Stimulated activated CD4-positive, alpha-beta T cell treated with anti-CD3 and anti-CD28 coated beads, TNF-alpha, amount 100 ng/mL, for 4 hours (primary cell): ENCODE measurements at places on chromosomes 7 and 10.

GRCh38 chr10:72846238-72846637 is 47.3 kb upstream of the OIT3 start:
- no peak for DNase-seq

GRCh38 chr7:50838675-50839377 is 56.1 kb upstream of the GRB10 start:
- DNase-seq = no peak

GRCh38 chr10:105037022-105037421 is 395.9 kb downstream of the SORCS3 start:
- DNase-seq = no peak

GRCh38 chr10:90481326-90481923 is 376.4 kb downstream of the HTR7 start:
- DNase-seq = no peak

- DNase-seq = no peak
Observed at GRCh38 chr10:84214612-84215235, 10.6 kb downstream of the LRIT2 start.

- DNase-seq = no peak
Observed at GRCh38 chr10:71241114-71241829, 28.9 kb downstream of the UNC5B start.

GRCh38 chr7:102832674-102833073 is 80.1 kb upstream of the LRRC17 start:
- no peak for DNase-seq

DNA sequence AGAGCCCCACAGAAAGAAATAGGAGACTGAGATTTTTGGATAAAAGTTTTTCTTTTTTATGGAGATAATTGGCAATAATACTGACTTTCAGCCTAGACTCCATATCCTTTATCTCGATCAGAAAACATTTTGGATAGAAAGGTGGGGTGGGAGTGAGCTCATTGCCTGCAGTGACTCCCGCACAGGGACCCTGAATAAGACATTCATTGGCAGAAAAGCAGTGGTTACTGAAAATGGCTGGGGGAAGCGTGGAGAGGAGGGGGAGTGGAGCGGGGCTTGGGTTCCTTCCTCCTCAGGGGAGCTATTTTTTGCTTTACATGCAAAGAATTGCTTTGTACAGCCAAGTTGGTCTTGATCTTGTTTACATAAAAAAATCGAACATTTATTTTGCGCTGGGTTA is 90.4 kb upstream of the BMPER start:
- no peak for DNase-seq

DNA sequence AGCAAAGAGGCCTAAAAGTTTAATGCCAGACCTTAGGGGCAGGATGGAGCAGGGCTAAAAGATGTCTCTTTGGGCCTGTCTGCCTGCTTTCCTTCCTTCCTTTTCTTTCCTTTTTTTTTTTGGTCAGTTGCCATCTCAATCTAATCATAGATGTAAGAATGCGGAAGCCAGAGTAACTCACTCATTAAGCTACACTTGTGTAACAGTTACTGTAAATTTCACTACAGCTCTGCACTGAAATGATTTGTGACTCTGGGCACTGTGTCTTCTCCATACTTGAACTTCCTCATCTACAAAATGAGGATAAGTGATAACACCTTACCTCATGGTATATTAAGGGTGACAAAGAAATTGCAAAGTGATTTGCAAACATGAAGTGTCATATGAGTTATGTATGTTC is 75.5 kb upstream of the AGK start:
- no peak for DNase-seq

DNA sequence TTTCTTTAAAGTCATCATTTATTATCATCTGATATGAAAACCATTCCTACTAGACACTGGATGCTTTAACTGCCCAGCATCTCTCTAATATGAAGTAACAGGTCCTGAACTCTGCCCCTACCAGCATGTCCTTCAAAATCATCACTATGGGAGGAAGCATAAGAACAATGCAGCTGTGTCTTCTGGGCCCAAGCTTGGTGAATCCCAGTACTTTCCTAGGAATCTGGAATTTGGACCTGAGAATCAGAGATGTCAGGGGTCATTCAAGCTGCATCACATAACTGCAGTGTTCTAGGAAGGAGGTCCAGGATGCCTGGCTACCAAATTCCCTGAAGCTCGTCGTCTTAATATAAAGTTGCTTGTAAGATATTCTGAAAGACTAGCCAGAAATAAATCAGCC is 182.7 kb downstream of the AHR start:
- DNase-seq = no peak

- DNase-seq = no peak
Observed at GRCh38 chr10:100743626-100744135, 1.7 kb upstream of the PAX2 start.

- DNase-seq = no peak
Observed at GRCh38 chr10:50504389-50504788, 119.4 kb downstream of the SGMS1 start.

DNA sequence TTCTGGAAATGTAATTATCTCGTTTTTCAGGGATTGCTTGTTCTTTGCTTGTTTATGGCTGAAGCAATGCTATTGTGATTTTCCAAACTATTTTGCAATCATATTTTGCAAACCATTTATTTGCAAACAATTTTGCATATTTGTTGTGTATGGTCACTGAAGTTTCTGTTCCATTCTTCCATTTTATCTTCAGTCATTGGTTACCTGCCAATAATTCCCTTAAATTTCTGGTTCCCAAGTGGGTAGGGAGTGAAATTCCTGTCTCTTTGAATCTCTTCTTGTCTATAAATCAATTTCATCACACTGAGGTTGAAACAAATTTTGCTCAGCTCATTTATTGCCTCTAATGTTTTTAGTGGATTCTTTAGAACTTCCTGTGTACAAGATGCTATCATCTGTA is 401.7 kb upstream of the VWC2 start:
- DNase-seq = no peak

GRCh38 chr7:122056977-122057376 is 87.1 kb downstream of the AASS start:
- DNase-seq = no peak

GRCh38 chr7:158024881-158025280 is 562.7 kb downstream of the PTPRN2 start:
- no peak for DNase-seq

DNA sequence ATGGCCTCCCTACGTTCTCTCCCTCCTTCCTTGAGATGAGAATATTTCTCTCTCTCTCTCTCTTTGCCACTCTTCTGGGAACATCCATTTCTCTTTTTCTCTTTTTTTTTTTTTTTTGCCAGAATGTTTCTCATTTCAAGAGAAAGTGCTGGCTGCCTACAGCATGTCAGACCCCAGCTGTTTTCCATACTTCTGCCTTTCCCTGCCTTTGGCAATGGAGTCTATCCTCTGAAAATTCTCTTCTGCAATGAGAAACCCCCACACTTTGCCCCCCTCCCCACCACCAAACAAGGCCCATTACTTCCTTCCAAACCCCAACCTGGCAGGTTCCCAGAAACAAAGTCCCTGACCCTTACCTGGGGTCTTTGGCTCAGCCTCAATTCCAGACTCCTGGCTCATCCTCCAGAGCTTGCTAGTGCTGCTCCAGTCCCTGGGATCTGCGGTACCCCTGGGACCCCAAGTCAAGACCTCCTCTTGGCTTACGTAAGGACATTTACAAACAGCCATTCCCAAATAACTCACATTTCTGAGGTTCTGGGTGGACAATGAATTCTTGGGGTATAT is 17.4 kb upstream of the CCL26 start:
- no peak for DNase-seq

GRCh38 chr7:50308203-50308531 is 3.7 kb downstream of the IKZF1 start:
- no peak for DNase-seq

GRCh38 chr7:68133045-68133444 is 1136.4 kb downstream of the TYW1 start:
- no peak for DNase-seq

DNA sequence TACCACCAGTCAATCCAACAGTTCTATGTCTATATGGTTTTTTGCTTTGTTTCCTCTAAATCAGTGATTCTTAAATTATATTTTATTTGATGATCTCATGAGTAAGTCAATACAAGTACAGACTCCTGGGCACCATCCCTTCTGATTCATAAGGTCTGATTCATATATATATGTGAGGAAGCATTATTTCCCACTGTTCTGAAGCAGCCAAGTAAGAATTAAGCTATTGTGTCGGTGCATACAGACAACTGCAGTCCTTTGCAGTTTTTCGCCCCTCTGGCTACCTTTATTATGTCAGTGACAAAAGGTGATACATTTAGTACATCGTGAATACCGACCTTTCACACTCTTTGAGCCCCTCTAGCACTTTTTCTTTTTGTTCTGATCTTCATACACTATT is 1079.6 kb upstream of the C7orf33 start:
- no peak for DNase-seq

GRCh38 chr7:158730383-158731346 is 26.1 kb upstream of the NCAPG2 start:
- DNase-seq = no peak

GRCh38 chr10:12787297-12787696 is 214.2 kb downstream of the CCDC3 start:
- no peak for DNase-seq

DNA sequence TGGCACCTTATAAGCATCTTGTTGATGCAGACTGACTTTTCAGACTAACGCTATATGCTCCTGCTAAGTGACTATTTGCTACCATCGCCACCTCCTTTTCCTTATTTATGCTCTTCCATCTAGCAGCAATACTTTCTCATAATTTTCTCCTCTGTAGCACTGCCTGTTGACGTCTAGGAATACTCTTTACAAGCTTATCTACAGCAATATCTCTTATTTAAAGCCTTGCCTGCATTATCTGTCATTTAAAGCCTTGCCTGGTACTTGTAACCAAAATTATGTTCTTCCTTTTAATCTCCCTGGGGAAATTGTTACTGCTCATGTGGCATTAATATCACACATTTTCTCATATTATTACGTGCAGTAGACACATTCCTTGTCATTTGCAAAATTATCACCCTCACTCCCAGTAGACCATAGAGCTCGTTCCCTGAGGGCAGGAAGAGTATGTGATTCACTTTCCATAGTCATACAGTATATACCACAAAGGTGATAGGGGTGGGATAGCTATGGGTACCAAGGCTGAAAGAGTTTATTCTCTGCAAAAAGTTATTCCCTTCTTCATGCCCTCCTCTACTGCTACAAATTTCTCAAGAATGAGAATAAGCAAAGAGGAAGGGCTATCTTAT is 359.7 kb upstream of the PCDH15 start:
- DNase-seq = no peak

- no peak for DNase-seq
Observed at GRCh38 chr10:33743429-33743857, 409.0 kb upstream of the NRP1 start.

- no peak for DNase-seq
Observed at GRCh38 chr10:119852277-119852676, 20.4 kb downstream of the MCMBP start.

DNA sequence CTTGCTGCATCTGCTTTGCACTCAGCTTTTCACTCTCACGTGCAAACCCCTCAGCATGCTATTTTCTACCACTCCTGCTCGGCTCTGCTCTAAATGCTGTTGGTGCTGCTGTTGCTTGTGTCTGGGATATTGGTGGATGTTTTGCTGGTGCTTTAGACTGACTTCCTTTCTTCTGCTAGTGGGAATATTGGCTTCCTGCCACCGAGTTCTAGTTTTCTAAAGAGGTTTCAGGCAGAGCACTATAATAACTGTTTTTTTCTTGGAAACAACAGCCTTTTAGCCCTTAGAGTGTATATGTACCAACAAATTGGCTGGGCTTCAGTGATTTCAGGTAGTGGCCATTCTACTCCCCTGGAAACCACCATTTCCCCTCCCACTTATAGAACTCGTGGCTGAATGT is 27.8 kb downstream of the TMEM236 start:
- DNase-seq = no peak

DNA sequence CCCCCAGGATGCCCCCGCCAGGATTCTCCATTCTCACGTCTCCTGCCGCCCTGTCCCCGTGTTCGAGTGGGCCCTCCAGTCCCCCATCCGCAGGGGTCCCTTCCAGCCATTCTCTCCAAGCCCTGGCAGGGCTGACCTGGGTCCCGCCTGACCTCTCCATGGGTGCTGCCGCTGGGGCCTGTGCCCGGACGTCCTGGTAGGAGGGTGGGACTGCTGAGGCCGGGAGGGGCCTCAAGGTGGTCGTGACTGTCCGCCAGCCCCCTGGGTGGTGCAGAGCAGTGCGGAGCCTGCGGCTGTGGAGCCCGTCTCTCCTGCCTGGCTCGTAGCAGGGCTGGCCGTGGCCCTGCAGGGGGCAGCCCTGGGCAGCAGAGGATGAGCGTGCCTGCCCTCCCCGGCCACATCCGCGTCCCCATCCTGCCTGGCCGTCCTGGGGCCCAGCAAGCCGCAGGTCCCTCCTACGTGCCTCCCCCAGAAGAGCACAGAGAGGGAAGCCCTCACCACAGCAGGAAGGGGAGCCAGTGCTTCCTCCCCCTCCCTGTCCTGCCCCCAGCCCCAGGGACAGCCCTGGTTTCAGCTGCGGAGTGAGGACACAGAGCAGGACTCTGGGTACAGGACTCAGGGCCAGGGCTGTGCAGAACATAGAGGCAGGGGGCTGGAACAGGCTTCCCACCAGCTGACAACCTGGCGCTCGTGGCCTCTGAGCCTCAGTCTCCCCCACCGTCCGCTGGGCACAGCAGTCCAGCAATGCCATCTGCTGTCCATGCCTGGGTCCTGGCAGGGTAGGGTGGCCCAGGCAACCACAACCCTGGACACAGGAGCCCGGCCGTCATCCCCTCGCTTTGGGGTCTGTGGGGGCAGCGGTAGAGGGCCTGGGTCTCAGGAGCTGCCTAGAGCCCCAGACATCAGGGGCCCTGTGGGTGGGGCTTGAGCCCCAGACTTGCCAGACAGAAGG is 1.5 kb upstream of the GRIFIN start:
- peak; percentile 25 for DNase-seq

GRCh38 chr7:75624134-75624832 is 114.5 kb downstream of the HIP1 start:
- no peak for DNase-seq

DNA sequence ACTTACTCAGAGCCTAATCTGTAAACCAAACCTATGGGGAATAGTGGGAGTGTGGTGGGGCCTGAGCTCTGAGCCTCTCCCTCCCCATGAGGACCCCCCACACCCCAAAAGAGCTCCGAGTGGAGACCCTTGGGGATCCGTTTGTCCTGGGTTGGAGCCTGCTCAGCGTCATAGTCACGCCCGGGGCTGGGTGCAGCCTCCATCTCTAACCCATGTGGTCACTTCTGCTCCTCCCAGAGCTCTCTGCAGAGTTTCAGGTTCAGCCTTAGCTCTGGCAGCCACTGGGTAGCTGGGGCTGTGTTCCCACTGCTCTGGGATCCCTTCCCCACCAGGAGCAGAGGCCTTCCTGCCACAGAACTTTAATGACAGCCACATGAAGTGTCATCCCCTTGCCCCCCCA is 25.9 kb downstream of the PFKFB3 start:
- no peak for DNase-seq
